SHP77 (cell line): ENCODE measurements at places on chromosomes 3 and 15.
A peak's percentile ranks its signal among the peaks of the same experiment; 100 is the strongest.

DNA sequence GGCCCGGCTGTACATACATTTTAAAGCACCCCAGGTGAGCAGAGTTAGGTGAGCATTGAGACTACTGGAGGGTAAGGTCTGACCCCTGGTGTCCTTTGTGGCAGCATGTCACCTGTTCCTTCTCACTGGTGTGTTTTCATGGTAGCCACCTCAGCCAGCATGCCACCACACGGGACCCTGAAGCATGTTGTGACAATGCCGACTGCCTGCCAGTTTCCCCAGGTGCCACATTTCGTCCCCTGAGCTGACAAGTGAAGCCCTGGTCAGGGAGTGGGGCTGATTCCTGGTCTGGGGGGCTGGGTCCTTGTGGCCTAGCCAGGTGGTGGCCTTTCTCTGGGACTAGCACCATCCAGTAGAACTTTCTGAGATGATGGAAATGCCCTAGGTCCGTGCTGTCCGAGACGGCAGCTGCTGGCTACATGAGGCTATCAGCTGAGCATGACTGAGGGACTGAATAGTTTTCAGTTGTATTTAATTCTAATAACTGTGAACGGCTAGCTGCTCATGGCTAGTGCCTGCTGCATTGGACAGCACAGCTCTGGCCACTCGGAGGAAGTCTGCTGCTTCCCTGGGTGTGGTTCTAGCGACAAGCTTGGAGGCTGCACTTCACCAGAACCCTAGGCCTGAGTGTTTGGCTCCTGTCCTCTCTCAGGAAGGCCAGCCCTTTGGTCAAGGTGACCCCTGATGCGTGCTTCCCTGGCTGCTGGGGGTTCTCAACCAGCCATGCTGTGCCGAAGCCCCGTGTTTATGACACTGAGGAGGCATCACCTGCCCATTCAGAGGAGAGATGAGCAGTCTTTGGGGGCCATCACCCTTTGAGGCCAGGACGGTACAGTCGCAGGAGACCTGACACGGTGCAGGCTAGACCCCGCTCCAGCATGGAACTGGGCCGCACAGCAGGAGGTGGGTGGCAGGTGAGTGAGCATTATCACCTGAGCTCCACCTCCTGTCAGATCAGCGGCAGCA, 3.9 kb downstream of the C3orf22 start:
- DNase-seq, result no peak

DNA sequence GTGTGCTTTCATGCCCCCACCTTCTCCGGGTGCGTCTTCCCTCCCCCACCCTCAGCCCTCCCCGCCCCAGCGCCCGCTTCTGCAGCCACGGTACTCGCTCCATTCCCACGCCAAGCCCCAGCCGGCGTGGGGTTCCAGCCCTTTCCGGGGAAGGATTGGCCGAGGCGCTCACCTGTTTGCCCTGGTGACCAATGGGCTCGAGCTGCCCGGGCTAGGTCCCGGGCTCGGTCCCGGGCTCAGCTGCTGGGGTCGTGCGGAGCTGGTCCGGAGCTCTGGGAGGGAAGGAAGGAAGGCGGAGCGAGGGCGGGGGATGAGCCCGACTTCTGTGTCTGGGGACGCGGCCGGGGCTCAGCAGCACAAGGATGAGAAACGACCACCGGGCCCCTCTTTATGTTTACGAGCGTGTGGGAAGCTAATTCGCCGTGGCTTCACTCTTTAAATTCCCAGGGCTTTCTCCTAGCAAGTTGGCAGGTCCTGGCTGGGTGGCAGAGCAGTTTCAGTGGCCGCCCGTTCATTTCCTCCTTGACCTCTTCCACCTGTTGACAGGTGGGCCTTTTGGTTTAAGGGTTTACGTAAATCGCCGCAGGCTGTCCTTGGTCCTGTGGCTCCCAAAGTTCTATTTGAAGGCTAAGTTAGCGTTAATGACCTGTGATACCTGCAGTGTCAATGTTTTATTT, at the start of gene IGSF10:
TSS of gene IGSF10 (minus strand) at position 288 of the 677 bp plus-strand sequence. CDS start 2,352 bp downstream, outside the sequence.
- DNase-seq, result no peak

- DNase-seq, result peak; percentile 6
These were observed 10.7 kb upstream of the SLC15A2 start for GRCh38 chr3:121883507-121883906.

- no peak for DNase-seq
These were observed 14.7 kb upstream of the CA12 start for GRCh38 chr15:63396152-63396928.

- no peak for DNase-seq
These were observed 15.2 kb downstream of the MAGEF1 start for GRCh38 chr3:184696697-184697096.
